ENCODE measurements at places on chromosomes 7 and 10.

DNA sequence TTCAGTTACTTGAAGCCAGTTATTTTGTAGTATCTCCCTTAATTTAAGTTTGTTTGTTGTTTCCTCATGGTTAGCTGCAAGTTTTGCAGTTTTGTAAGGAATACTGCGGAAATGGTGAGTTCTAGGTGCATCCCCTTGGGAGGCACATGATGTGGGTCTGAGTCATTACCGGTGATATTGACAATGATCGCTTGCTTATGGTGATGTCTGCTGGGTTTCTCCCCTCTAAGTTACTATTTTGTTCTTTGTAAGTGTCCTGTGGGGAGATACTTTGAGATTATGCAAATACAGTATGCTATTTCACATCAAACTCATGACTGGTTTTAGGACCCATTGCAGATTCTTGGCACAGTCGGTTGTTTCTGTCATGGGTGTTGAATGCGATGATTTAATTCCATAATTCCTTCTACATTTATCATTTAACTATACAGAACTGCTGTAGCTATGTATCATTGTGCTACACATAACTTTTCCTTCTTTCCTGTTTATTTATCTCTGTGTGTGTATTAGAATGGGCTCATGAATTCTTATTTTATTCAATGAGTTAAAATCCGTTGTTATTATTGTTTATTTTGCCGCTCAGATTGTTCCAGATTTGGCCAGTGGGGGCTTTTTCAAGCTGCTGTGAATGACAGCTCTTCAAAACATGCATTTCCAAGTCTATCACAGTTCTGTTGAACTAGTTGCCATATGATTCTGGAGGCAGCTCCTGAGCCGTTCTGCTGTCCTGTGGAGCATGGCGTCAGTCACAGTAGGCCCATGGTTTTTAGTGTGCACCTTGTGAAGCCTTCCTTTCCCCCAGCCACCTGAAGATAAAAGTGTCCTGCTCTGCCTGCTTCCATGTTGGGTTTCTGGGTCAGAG, 18.4 kb downstream of the TSPAN14 start:
- no peak for DNase-seq

DNA sequence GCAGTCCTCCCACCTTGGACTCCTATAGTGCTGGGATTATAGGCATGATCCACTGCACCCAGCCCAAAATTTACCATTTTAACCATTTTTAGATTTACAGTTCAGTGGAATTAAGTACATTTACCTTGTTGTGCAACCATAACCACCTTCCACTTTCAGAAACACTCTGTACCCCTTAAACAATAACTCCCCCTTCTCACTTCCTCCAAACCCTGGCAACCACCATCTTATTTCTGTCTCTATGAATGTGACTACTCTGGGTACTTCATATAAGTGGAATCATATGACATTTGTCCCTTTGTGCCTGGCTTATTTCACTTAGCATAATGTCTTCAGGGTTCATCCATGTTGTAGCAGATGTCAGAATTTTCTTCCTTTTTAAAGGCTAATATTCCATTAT, 33.6 kb downstream of the SUFU start:
- no peak for DNase-seq

DNA sequence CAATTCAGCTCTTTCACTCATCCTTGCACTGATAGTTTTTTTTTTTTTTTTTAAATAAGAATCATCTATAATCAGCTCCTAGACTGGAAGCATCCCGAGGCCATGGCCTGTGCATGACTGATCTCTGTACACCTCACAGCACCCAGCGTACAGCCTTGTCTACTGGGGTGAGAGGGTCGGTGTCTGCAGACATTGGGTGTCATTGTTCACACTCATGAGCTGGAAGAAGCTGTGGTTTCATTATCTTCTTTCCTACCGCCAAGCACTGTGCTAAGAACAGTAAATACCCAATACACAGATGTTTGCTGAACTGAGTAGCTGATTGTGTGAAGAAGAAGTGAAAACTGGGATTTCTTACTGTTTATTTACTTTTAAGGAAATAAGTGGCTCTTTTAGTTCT, 123.6 kb downstream of the CLEC2L start:
- no peak for DNase-seq

DNA sequence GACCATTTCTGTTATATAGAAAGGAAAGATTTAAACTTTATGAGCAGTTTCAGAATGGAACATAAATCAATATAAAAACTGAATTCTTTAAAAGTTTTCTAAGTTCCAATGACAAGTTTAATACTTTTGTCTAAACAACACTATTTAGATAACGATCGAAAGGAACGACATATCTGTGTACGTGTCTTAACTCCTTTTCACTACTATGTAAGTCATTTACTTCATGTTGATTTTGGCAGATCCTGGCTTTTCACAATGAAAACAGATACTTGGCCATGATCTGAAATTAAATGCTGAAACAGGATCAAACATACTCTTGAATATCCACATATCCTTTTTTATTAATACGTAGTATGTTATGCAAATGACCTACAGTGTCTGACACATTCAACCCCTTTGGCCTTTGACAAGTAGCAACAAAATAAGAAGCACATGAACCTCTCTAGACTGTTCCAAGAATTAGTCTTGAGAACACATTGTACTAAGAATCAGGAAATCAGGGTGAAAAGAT, 41.9 kb downstream of the RNLS start:
- no peak for DNase-seq

DNA sequence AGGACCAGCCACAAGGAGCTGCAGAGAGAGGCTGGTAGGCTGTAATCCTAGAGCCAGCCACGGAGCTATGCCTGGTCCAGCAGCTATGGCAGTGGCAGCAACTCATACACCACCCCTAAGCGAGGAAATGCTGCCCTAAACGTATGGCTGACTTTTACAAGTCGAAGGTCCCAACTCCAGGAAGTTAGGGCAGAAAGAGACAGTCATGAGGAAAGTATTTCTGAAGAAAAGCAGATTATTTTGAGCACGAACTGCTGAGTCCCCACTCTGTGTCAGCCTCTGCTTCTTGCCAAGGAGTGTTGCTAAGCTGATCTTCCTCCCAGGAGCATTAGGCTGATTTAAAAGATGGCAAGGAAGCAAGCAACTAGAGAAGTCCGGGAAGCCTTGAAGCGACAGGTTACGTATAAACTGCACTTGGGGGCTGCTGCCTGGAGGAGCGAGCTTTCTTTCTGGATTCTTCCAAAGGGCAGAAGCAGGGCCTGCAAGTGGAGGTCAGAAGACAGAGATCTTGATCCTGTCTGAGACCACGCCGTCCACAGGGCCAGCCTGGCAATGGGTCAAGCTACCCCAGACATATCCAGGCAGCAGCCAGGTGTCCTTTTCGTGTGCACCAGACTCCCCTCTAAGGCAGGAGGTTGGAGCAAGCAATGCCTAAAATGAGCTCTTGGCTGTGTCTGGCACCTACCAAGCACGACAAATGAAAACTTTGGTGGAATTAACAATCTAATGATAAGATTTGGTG, 39.4 kb downstream of the PLXNA4 start:
- DNase-seq: no peak

GRCh38 chr10:110803830-110804338, 67.8 kb upstream of the PDCD4 start:
- DNase-seq: no peak

DNA sequence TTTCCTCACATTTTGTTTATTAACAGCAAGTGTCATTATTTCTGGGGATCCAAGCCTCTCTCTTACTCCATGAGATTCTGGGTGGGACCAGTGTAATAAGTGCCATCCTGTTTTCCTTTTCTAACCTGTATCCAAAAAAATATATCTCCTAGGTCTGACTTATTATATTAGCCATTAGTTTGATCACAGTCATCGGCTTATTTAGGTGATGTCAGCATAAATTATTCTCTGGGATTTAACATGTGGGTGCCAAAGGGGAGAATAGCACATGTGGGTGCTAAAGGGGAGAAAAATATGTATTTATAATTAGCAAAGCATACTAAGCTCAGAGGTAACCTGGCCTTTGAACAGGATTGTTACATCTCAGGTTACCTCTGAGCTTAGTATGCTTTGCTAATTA, 293.8 kb upstream of the SEMA3D start:
- no peak for DNase-seq

GRCh38 chr10:124262234-124262865, 156.4 kb downstream of the OAT start:
- no peak for DNase-seq
